ENCODE measurements at places on chromosomes 13 and 19.

DNA sequence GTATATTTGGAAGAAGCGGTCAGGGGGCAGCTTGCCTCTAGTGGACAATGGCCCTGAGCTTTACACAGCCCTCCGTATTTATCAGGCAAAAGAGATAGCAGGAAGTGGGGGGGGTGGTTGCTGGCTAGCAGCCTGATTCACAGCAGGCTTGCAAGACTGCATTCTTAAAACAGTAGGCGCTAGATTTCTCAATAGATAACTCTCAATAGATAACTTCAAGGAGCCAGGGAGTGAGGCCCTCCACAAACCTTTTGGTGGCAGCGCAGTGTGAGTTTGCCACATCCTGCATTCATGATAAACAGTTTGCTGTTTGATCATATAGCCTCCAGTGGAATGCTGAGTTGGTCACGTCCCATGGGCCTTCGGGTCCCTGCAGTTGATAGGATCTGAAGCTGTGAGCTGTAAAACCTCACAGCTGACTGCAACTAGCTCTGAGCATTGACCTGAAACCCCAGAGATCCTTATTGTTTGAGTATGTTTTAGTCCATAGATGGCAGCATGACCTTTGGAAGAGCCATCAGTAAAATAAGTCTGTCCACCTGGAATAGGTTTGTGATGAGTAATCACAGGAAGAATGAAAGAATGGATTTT is 12.2 kb downstream of the FPR3 start:
- DNase-seq: peak; percentile 55

DNA sequence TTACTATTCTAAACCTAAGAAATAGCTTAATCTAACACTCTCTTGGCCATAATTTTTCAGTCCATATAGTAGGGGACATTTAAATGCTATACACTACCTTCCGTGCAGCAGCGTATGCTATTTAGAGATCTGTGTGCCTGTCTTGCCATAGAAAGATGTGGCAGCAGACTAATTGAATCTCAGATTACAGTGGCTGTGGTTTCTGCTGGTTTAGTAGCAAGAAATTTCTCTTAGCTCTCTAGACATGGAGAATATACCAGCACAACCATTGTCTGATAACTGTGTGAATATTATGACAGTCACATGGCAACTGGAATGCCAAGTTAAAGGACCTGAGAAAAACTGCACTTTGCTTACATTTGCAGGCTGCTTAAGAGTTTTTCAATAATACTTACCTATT is 672.4 kb upstream of the MIR17HG start:
- DNase-seq: no peak

- DNase-seq: no peak
Measured at GRCh38 chr13:40317980-40318327, 348.5 kb downstream of the FOXO1 start.

DNA sequence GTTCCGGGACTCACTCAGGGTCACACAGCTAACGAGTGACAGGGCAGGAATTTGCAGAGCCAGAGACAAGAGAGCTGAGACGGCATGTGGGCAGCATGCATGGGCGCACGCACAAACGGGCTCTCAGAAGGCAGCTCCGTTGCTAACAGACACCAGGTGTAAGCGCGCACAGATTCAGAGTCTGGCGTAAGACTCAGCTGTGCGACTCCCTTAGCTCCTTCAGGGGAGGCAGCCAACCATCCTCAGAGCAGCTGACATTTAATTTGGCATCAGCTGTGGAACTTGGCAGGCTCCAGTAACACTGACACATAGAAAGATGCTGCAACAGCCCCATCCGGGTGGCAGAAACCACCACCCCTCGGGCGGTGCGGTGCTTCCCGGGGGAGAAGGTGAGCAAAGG is 7.5 kb upstream of the TM6SF2 start:
- DNase-seq: no peak

DNA sequence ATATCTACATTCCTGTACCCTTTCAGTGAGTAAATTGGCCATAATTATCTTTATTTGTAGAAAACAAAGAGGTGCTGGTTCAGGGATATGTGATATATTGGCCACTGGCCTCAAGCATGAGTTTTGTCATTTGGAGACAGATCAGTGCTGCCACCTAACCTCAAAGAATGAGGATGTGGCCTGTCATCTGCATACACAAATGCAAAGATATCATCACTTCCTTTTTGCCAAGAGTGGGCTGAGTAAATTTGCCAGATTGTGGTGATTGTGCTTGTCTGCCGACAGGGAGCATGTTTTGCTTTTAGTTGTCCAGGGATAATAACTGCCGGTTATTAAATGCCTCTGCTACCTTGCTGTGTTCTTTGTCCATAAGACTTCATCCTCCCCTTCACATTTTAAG is 44.2 kb downstream of the WASF3 start:
- DNase-seq: peak; percentile 71

DNA sequence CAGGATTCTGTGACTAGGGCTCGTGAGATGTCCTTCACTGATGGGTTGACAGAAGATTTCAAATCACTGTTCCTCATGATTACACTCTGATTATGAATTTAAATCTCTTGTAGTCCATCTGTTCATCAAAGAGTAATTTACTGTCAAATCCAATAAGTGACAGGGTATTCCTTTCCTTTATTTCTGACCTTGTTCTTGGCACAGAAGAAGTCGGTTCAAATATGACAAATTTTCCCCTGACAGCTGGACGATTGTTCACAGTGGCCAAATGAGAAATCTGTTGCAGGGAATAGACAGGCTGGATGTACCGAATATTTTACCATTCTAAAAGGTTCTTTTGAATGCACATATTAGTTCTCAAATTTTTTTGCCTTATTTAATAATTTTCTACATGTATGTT is 767.3 kb upstream of the GPC6 start:
- no peak for DNase-seq

GRCh38 chr13:107866941-107867623 is 348.3 kb downstream of the LIG4 start:
- no peak for DNase-seq

DNA sequence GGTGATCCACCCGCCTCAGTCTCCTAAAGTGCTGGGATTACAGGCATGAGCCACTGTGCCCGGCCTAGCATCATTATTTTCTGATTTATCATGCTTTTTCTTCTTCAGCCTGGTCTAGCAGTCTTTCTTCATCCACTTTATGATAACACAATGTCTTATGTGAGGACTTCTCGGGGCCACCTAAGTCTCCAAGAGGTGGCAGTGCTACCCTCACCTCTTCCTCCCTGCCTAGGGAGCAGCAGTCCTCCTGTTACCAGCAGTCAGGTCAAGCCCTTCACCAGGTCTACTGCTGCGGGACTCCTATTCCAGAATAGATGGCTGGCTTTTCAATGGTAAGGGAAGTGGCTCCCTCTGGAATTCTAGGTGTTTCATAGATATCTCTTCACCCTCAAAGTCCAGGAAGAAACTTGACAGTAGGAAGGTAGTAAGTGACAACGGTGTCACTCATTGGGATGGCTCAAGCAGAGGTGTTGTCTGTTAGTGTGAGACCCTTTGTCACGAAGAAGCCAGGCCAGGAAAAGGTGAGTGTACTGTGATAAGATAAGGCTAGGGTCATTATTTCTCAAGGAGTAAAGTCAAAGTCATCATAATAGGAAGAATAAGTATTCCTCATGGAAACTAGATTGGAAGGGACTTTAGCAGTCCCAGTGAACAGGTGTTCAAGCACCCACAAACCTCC is 164.0 kb downstream of the KLF5 start:
- no peak for DNase-seq

Data from hematopoietic multipotent progenitor cell treated with erythropoietin and hydrocortisone succinate and interleukin-3 and kit ligand, for 6 days (in vitro differentiated cells).